Epithelial cell of prostate (primary cell): ENCODE measurements at places on chromosomes 2 and 18.

DNA sequence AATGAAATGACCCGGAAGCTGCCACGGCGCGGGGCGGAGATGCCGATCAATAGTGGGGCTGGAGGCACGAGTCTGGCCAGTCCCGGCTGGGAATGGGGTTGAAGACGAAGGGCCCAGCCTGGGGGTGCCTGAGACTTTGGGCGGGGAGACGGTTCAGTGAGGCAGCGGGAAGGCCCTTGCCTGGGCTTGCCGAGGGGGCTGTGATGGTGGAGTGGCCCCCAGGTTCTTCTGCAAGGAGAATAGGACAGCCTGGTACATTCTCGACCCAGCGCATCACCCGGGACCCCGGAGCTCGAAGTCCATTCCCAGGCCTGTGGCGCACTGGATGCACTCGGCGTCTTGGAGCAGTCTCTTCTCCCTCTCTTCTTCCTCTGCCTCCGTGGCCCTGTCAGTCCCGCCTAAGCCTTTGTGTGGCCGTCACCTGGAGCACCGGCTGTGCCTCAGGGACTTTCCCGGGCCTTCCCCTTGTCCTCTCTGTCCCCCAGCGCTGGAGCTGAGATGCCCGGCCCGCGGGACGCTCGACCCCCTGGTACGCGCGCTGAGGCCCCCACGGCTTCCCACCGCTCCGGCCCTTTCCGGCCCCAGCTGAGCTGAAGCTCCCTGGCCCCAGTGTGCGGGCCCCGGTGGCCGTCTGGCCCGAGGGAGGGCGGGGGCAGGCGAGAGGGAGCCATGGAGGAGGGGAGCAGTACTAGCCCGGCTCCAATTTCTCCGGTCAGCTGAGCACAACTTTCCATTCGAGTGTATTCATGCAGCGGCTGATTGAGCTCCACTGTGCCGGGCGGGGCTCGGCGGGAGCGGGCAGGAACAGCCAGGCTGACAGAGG, 8.0 kb downstream of the SIX3 start:
- DNase-seq: no peak

GRCh38 chr18:56501896-56502295, 136.5 kb downstream of the TXNL1 start:
- no peak for DNase-seq

- no peak for DNase-seq
These were observed 30.3 kb downstream of the SPOPL start for GRCh38 chr2:138531913-138532312.

DNA sequence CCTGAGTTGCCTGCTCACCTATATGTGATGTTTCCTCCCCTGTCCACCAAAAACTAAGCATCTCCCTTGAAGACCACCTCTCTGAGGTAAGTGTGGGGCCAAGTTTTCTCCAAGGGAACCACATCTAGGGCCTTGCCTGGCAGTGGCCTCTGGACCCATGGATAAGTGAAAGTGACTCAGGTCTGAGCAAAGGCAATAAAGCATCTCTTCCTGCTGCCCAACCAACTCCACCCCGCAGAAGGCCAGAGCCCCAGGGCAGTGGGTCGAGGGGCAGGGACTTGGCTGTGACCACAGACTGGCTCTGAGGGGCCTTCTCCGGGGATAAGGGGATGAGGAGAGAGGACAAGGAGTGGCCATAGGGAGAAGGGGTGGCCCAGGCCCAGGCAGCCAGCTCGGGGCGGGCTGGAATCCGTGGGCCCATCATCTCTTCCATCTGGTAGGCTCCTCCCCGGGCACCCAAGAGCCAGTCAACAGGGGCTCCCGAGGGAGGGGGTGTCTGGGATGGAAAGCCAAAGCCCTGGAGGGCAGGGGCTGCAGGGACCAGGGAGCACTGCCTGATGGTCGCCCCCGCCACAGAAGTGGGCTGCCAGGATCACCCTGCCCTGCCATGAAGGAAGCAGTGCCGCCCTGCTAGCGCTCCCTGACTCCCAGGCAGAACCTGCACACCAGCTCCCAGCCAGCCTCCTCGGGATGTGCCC, 33.4 kb downstream of the EMX1 start:
- no peak for DNase-seq

GRCh38 chr2:124804014-124804940, 779.2 kb downstream of the CNTNAP5 start:
- DNase-seq: no peak

DNA sequence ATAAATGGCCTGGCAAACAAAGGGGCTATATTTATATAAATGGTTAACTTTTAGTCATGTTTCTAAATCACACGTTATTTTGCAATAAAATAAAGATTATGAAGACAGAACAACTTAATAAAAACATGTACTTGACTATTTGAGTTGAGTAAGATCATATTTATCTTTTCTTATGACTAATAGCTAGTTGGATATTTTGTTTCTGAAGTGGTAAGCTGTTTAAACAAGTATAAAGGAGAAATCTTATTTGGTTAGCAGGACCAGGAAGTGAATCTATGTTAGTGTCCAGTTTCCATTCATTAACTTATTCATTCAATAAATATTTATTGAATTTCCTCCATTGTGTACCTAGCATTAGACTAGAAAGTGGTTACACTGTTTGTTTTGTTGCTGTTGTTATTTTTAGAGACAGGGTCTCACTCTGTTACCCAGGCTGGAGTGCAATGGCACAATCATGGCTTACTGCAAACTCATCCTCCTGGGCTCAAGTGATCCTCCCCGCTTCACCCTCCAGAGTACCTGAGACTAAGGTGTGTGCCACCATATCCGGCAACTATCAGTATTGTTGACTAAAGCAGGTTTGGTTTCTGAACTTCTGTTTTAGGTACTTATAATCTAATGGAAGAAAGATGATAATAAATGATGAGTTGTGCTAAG, 312.6 kb downstream of the DPP10 start:
- DNase-seq: no peak

DNA sequence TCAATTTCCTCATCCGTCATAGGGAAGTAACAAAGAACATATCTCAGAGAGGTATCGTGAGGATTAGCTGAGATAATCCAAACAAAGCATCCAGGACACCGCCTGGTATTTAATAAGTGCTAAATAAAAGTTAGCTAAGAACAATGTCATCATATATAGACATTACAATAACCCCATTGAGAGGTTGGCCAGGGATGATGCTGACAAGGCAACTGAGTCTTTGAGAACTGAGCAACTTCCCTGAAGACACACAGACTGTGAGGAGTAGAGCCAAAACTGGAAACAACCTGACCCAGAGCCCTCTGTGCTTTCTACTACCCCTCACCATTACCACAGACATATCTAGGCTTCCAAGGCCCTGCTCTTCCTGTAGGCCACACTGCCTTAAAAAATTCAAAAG, 1.6 kb upstream of the DCTN1 start:
- no peak for DNase-seq

DNA sequence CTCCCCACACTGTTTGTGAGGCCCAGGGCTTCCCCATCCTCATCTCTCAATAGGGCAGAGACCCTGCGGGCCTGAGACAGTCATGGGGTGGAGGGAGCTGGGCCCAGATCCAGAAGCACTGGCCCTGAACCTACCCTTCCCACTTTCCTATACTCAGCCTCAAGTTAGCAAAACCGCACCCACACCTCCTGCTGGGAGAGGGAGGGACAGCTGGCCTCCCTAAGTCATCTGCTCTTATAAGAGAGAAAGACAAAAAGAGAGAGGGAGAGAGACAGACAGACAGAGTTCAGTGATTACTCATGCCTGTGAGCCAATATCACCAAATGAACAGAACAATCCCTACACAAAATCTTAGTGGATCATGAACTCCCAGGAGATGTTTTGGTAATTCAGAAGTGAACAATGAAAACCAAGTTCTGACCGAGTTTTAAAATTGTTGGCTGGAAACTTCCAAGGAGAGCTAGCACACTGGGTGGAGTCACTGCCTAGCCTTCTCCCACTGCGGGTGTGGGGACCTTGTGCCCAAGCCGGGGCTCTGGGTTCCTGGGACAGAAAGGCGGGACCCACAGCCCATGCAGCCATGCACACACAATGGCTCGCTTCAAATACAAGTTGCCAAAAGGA, 130.5 kb downstream of the PXDN start:
- DNase-seq: no peak

DNA sequence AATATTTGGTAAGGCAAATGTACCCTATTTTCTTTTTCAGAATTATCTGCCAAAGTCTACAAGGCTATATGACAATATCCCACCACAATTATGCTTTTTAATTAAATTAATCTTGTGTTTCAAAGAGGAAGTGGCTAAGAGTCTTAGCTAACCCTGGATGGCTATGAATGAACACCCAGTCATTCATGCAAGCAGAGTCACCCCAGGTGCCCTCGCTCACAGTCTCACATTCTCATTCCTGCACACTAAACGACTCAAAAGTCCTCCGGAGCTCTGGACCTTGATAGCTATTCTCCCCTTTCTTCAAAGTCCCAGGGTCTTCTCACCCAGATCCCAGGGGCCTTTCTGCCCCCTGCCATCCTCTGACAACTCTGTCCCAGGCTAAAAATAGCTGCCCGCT, 42.1 kb upstream of the MRPL19 start:
- DNase-seq: no peak

DNA sequence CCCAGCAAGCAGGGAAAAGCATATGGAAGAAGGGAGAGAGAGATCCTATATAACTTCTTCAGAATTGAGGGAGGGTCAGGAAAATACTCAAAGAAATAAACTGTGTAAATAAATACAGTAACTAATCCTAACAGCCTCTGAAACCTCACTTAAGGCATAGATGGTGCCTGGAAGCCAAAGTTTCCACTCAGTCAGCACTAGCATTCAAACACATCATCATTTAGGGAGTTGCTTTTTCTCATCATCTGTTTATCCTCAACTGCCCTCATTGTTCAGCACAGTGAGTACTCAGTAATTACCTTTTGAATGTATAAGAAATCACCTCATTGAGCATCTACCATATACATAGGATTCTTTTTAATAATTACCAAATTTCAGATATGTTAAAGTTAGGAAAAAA, 262.9 kb downstream of the C1D start:
- no peak for DNase-seq

DNA sequence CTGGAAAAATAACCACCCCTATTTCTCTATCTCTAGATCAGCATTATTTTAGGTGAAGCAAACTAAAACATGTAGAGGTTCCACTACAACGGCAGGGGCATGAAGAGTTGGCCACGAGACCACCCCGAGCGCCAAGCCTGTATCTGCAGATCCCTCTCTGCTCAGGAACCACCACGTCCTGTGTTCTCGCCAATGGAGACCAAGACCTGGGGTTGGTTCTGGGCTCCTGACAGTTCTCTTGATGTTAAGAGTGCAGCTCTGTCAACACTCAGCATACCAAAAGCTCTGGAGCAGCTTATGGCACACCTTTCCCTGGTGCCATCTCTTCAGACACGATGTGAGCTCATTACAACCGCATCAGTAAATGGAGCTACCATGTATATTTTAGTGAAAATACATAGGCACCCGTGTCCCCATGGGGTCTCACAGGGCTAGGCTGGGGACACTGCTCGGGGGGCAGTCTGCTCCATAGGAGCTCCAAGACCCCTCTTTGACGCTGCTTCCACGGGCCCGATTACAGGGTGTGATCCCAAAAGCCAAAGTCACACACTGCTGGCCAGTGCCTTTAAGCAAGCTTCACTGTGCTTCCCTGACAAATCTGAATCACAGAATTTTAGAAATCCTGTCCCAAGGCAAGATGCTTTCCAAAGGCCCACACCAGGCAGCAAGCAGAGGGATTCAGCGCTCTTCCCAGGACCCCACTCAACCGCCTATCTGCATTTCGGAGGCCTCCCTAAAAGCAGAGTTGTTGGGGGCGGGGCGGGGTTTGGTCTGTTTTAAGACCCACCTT, 72.2 kb downstream of the EMILIN2 start:
- DNase-seq: no peak

DNA sequence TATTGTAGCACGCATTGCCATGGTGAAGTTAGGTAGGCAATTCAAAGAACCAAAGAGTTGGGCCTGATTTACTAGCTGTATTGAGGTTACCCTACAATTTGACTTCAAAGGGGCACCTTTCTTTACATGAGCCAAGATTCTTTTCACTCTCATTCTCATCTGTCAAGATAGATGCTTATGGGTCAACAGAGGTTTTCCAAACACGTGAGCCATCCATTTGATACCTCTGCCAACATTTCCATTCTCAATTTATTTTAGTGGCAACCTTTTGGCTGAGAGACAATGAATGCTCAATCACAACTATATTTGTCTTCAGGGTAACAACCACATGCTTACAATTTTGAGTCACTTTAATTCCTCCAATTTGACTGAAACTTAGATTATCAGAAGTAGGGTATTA, 370.6 kb upstream of the CDH20 start:
- no peak for DNase-seq

DNA sequence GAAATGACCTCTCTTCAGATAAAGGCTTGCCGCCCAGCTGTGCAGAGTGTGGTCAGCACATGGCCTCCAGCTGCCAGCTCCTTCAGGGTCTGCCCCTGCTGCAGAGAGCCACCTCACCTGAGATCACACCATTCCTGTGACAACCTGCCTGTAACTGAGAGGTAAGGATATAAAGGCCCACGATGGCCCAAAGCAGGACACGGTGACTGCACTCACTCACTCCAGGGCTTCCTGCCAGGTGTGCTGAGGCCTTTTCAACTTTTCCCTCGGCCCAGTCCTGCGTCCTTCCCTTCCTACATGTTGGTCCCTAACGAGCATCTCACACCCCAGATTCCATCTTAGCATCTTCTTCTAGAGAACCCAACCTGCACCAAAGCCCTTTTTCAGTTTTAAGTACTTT, 36.2 kb downstream of the ANKRD44 start:
- no peak for DNase-seq

- DNase-seq: no peak
These were observed 199.4 kb upstream of the FN1 start for GRCh38 chr2:215635071-215635787.

GRCh38 chr2:113229795-113230194, 48.9 kb downstream of the PAX8 start:
- DNase-seq: no peak

DNA sequence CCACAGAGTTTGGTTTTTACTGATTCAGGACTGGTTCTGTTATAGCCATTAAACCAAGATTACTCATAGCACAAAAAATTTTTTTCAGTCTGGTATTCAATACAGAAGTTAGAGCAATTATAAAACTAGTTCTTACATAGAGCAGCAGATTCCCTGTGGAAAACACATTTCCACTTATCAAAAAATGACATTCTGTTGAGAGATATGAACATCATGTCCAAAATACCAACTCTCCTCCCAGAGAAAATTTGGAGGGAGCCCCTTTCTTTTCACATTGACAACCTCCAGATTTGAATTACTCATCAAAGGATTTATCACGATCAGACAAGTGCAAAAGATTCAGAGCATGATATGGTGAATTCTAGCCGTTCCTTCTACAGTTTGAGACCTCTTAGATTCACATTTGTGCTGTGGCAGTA, 126.8 kb upstream of the SERPINE2 start:
- DNase-seq: no peak
